Epithelial cell of proximal tubule (primary cell): ENCODE measurements at places on chromosomes 1 and 21. TPM values are rescaled to one million over a fixed set of nuclear protein-coding genes. Genes with fewer than 3 reads are reported as not detected.
A peak's percentile ranks its signal among the peaks of the same experiment; 100 is the strongest.

DNA sequence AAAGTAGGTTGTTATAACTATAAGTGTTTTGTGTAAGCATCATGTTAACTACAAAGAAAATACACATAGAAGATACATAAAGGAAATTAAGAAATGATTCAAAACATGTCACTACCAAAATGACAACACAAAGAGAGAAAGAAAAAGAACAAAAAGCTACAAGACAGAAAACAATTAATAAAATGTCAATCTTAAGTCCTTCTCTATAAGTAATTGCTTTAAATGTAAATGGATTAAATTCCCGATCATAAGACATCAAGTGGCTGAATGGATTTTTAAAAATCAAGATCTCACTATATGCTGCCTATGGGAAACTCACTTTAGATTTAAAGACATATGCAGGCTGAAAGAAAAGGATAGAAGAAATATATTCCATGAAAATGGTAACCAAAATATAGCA lies 232.3 kb upstream of the NFIA start:
- DNase-seq = no peak

DNA sequence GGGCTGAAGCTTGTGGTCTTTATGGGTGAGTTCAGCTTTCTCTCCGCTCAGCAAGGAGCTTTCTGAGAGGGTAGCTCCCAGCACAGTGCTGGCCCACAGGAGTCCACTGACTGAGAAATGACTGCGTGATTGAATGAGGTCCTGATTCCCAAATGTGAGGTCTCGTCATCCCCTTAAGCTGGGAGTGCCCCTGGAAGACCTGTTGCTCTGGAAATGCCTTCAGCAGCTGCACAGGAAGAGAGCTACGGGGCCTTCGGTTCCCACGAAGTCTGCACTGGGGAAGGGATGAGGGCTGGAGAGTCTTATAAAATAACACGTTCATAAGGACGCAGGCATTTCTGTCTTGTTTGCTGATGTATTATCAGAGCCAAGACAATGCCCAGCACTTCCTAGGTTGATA lies 14.0 kb downstream of the TNNT2 start:
- no peak for DNase-seq

- DNase-seq = no peak
Measured at GRCh38 chr1:165671526-165671925, 26.8 kb downstream of the ALDH9A1 start.

GRCh38 chr21:33101300-33101911 lies 31.5 kb downstream of the OLIG1 start:
- no peak for DNase-seq

DNA sequence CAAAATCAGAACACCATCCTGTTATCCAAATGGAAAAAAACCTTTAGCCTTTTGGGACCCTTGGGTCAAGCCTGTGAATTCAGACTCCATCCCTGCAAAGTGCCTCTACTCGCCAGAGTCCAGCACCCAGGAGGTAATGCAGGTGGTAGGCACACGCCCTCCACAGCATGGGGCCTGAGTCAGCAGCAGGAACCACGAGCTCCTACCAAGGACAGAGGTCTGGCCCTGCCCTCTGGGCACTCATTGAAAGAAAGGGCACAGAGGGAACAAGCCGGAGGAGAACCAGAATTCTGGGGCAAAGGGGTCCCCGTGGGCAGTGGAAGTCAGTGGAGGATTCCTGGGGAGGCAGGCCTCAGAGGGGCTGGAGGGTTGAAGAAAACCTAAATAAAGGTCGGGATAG lies 438.1 kb downstream of the NPHP4 start:
- no peak for DNase-seq

DNA sequence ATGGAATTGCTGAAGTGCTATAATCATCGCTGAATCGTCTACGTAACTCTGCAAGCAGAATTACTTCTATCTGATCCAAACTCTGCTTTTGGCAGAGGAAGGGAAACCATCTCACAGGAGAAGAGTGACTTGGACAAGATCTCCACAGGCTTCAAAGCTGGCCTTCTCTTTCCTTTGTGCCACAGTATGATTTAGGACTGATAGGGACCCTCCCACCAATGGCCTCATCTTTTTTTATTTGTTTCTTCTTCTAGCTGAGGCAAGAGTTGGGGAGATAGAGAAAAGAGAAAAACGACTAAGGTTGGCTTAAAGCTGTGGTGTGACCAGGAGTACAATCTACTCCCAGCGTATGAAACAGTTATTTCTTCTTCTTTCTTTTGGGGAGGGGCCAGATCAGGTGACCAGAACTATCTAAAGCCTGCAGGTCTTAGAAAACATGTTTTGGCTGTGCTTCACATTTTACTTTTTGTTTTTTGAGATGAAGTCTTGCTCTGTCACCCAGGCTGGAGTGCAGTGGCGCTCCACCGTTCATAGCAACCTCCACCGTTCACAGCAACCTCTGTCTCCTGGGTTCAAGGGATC lies 35.0 kb downstream of the ZNF496 start:
- no peak for DNase-seq

GRCh38 chr1:63107066-63107465 lies 215.3 kb upstream of the FOXD3 start:
- no peak for DNase-seq

- no peak for DNase-seq
Measured at GRCh38 chr1:95309031-95309471, 75.0 kb downstream of the RWDD3 start.

- DNase-seq = no peak
Measured at GRCh38 chr1:93847811-93848288, 31.2 kb downstream of the DNTTIP2 start.

DNA sequence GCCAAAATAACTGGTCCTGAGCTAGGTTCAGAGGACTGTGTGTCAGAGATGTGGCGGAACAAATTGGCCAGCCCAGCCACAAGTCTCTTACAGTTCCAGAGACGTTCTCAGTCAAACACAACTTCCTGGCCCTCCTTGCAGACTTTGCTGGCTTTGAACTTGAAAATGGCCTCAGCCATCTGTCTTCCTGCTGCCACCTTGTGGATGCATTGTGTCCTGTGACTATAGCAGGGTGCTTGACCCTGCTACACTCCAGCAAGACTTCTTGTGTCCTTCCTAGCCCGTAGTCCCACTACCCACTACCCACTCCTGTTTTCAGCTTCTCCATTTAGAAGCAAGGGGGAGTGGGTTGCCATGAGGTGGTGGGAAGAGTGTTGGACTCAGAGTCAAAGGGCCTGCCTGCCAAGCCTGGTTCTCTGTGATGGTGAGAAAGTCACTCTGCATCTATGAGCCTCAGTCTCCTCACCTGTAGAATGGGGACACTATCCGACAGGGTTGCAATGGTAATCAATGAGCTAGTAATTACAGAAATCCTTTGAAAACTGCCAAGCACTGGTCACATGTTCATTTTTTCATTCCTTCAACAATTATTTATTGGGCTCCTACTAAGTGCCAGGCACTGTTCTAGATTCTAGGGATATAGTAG lies 109.9 kb downstream of the IGSF21 start:
- no peak for DNase-seq

GRCh38 chr1:70583522-70583921 lies 172.5 kb downstream of the CTH start:
- DNase-seq = peak; percentile 54

DNA sequence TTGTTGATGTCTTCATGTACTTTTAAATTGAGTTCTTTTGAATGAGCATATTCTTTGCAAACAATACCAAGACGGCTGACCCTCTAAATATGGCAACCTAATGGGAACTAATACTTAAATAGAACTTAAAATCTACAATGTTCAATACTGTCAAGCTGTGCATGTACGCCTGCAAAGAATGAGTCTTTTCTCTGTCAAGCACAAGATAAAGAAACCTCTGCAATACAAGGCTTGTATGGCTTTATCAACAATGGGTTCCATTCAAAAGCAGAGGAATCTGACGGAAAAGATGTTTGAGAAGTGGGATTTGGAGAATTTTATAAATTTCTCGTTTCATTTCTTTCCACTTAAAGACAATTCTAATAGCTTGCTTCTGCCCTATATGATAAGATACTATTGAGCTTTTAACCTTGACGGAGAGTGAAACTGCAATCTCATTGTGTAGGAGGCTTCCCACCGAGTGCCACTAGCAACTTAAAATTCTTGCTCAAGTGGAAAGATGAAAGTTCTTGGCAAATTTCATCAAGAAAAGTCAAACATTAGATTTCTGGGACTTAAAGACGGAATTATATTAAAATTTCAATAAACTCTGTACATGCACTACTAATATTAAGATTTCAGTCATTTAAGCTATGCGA lies 119.8 kb downstream of the RGS21 start:
- DNase-seq = no peak

The HLX gene
- 0.63 and 0.87 TPM in 2 replicates for total RNA-seq

The SPRR2G gene
- total RNA-seq = not detected in 2 replicates

The DCDC2B gene
- not detected in 2 replicates for total RNA-seq

The ISG15 gene
- 66.0 and 75.6 TPM in 2 replicates for total RNA-seq

The SPRR5 gene
- total RNA-seq = not detected in 2 replicates

The FCN3 gene
- total RNA-seq = not detected in 2 replicates
